Stimulated activated CD4-positive, alpha-beta T cell treated with anti-CD3 and anti-CD28 coated beads, Interleukin-1b, Interleukin-23, amount 100 ng/mL, for 1 hour (primary cell): ENCODE measurements at places on chromosomes 3 and 15.

GRCh38 chr15:42171122-42171521 lies 14.7 kb upstream of the PLA2G4F start:
- DNase-seq, result no peak

DNA sequence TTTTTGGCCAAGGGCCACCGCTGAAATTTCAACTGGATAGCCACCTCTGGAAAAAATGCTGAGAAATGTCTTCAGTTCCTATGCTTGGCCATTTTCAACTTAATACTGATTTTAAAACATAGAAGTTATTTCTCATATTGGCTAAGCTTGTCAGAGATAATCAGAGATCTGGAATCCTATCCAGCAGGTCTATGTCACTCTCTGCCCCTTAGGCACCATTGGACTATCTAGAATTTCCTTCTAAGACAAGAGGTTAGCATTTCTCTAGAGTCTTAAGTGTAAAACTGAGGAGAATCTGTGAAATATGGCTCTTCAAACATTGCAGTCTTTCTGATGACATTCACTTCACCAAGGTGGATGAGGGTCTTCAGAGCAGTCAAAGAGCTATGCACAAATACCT lies 597.3 kb downstream of the UNC13C start:
- DNase-seq, result no peak

- DNase-seq, result no peak
Measured at GRCh38 chr3:125152951-125153350, 59.6 kb downstream of the SLC12A8 start.

DNA sequence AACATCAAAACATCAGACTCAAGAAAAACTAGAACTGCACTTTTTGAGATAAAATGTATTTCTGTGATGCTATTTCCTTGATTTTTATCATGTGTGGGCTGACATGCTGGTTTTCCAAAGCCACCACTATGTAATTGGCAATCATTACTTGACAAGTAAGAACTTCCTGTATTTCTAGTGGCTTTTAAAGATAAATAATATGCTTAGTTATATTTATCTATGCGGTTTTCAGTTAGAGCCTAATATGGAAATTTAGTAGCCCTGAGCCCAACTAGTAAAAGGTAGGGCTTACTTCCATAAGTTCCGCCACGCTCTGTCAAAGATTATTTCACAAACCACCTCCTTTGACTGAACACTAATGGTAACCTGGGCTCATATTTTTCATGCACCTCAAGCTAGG lies 91.6 kb downstream of the PPARG start:
- DNase-seq, result no peak

GRCh38 chr15:88382482-88382983 lies 84.7 kb downstream of the MRPL46 start:
- no peak for DNase-seq

- no peak for DNase-seq
Measured at GRCh38 chr15:56724232-56724631, 9.1 kb downstream of the ZNF280D start.

- no peak for DNase-seq
Measured at GRCh38 chr3:45779746-45780735, 16.3 kb downstream of the SLC6A20 start.

GRCh38 chr15:69032703-69033373 lies 18.3 kb downstream of the NOX5 start:
- no peak for DNase-seq

DNA sequence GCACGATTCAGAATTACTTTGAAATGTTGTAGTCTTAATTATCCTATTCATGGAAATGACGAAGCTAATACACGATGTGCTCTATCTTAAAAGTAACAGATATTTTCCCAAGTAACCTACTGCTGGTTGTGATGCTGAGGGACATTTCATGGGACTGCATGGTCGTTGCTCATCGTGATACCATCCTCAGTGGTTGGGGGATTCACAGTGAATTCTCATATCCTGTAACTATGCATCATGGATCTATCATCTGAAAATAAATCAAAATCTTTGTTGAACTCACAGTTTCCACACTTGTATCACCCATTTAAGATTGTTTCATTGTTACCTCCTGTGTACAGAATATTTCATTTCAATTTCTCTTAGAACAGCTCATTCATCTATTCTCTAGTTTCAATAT lies 84.7 kb downstream of the OPA1 start:
- DNase-seq, result no peak

DNA sequence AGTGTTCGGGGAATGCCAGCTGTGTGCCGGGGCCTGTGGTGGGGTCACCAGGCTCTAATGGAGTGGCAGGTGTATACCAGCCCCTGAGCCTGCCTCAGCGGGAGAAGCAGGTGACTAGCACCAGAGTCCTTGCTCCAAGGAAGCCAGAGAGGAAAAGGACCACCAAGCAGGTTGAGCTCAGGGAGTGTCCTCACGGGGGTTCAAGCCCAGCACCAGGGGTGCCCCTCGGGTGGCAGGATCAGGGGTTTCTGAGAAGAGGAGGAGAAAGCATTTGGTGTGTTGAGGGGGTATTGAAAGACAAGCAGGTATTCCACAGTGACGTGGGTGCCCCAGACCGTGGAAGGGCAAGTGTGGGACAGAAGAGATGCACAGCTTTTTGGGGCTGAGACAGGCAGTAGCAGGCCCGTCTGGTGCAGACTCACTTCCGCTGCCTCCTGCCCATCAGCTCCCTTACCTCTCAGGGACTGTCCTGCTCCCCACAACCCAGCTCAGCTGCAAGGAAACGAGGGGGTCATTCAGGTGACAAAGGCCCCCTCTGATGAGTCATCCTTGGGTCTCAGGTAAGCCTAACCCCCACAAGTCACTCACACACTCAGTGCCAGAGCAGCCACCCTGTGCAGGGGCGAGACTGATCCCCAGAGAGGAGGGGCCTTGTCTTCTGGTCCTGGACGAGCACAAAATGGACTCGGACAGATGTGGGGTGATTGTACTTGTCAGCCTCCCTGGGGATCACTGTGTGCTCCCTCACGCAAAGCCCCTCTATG lies 21.4 kb upstream of the POC1A start:
- no peak for DNase-seq

DNA sequence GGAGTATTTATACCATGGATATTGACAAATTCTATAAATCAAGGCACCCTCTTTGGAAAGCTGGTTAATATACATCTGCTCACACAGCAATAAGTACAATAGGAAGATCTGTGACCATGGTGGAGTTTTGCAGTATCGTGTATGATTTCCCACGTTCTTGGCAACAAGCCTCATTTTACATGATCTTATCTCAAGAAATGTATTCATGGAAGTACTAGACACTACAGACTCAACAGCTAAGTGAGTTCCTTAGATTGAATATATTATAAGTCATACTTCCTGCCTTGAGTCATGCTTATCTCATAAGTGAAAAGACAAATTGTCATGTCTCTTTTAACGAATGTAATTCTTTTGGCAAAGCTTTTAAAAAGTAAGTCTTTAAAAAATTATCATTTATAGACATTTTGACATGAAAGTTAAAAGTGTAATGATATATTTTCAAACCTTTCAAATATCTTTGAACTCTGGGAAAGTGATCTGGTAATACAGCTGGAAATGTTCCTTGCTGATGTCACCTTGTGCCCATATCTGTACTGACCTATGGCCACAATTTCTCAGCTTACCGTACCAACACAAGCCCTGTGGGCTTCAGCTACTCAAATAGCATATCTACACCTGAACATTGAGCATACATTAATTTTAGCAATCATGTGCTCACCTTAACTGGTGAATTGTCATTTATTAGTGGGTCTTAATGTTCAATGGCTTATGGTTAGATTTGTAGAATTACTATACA lies 130.3 kb upstream of the TMC3 start:
- DNase-seq, result no peak

DNA sequence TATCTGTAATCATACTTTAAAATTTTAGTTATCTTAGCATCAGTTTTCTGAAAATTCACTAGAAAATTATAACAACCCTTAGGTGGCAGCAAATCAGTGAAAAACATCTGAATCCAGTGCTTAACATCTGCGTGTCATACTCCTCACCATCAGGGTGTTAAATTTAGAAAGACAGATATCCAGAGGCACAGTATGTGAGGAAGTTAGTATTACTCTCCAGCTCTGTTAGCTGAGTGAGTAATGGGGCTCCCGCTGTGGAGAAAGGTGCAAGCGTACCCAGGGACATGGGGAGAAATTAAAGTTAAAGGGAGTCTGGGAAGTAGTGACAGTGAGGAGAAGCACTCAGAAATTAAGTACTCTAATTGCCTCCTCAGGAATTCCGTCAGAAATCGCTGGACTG lies 50.9 kb downstream of the CEP63 start:
- DNase-seq, result no peak

DNA sequence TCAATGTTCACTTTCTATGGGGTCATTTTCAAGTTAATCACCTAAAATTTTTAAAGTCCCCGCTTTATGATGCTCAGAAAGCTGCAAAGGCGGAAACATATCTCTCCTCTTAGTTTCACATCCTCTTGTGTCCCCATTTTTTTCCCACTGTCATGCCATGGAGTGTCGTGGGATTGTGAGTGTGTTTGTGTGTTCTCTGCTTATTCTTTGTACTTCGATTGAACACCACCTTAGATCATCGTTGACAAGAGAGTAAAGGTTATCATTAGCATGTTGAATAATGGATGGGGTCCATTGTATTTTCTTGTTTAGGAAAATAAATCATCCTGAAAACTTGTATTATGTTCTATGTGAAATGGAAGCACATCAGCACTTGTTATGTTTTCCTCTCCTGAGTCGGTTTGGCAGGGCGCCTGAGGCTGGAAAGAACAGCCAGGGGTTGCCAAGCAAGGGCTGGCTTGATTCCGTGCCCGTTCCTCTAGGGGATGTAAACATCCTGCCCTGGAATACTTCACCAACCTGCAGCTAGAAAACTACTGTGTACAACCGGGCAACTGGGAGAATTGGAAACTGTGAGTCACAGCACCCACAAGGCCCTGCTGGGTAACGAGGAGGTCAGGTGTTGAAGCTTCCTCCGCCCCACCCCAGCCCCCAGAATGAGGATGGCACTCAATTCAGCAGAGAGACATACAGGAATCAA lies 67.2 kb downstream of the EIF4E3 start:
- DNase-seq, result no peak
